HL-60 (cell line): ENCODE measurements at places on chromosomes 12 and 14.

GRCh38 chr12:132851465-132851864 lies 22.8 kb upstream of the GOLGA3 start:
- DNase-seq, result no peak

GRCh38 chr12:31331242-31331641 lies 5.3 kb upstream of the SINHCAF start:
- DNase-seq, result no peak

GRCh38 chr12:69732088-69732487 lies 6.6 kb upstream of the RAB3IP start:
- DNase-seq, result no peak

- no peak for DNase-seq
These were observed 156.0 kb upstream of the PLEKHG7 start for GRCh38 chr12:92546635-92547348.

DNA sequence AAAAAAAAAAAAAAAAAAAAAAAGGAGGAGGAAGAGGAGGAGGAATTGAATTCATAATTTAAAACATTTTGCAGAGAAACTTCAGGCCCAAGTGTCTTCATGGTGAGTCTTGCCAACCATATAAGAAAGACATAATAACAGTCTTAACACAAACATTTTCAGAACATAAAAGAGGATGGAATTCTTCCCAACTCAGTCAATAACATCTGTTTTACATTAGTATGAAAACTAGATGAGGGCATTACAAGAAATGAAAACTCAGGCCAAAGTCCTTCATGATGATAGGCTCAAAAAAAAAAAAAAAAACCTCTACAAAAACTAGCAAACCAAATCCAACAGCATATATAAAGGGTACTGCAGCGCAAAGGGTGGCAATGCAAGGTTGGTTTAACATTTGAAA lies 151.6 kb downstream of the FOXA1 start:
- DNase-seq, result no peak

GRCh38 chr12:13576935-13577500 lies 380.5 kb downstream of the EMP1 start:
- no peak for DNase-seq

- no peak for DNase-seq
These were observed 139.0 kb downstream of the SYNE2 start for GRCh38 chr14:63991833-63992232.

- DNase-seq, result no peak
These were observed 74.0 kb upstream of the PKP2 start for GRCh38 chr12:32970465-32971110.

- no peak for DNase-seq
These were observed 69.6 kb downstream of the GALNT8 start for GRCh38 chr12:4789776-4790175.

GRCh38 chr12:75936515-75937440 lies 94.8 kb downstream of the PHLDA1 start:
- DNase-seq, result no peak

GRCh38 chr14:56555921-56556570 lies 23.6 kb upstream of the TMEM260 start:
- DNase-seq, result no peak

DNA sequence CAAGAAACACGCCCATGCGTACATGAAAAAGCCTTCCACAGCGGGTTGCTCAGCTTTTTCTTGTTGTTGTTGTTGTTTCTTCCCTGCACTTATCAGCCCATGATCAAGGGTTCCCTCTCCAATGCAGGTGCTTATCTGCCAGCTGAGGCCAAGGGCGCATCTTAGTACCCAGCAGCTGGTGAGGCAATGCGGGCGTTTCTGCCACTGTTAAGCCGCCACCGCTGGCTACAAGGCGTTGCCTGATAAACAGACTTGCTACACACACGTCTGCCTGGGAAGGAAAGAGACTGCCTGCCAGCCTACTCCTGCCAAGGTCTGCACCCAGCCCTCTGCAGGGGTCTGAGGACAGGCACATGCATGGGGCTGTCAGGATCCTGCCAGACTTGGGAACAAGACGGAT lies 345.9 kb downstream of the BCL11B start:
- DNase-seq, result no peak

DNA sequence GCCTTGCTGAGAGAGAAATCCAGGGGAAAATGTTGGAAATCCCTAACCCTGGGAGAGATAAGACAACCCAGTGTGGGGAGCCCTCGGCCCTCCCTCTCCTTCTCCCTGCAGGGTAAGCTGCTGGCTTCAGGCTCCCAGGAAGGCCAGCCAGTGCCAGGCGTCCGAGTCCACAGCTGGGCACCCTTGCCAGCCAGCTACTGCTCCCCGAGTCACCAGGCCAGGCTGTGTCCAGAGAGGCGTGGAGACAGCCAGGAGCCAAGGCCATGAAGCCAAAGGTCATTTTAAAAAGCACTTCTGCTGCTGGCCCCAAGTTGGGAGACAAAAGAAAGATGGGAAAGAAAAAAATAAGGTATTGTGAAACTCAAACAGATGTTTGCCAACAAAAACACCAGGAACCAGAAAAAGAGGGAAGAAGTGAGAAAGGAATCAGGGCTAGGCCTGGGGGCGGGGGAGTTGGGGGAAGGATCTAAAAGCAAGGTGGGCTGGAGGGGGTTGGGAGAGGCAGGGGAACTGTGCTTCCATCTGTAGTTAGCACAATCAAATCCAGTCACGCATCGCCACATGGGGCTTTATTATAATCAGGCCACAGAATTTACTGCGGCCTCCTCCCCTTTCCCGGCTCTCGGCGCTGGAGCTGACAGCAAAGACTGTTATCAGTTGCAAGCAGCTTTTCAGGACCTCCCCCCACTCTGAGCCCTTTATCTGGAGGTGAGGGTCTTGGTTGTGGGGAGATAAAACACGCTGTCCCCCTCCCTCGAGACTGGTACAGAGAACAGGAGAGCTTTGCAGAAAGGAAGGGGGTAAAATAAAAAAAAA lies 33.5 kb downstream of the RBM19 start:
- DNase-seq, result no peak

DNA sequence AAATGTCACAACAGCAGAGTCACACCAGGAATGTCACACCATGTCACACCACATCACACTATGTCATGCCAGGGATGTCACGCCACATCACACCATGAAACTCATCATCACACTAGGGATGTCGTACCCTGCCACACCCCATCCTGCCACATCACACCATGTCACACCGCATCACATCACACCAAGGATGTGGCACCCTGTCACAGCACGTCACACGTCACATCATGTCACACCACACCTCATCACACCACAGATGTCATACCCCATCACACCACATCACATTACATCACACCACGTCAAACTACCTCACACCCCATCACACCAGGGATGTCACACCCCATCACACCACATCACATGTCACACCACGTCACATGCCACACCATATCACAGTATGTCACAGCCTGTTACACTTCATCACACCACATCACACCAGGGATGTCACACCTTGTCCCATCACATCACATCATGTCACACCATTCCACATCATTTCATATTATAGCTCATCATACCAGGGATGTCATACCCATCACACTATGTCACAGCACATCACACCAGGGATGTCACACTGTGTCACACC lies 90.9 kb downstream of the TMEM121 start:
- DNase-seq, result no peak

GRCh38 chr12:110934093-110934852 lies 13.9 kb upstream of the MYL2 start:
- no peak for DNase-seq

GRCh38 chr14:74018174-74018585 lies 908 bp downstream of the ENTPD5 start:
- no peak for DNase-seq

- DNase-seq, result no peak
These were observed 81.8 kb downstream of the IRF2BPL start for GRCh38 chr14:76946753-76947077.

- DNase-seq, result no peak
These were observed 142.9 kb upstream of the BTG1 start for GRCh38 chr12:92288561-92288960.

- DNase-seq, result peak; percentile 18
These were observed 25.6 kb upstream of the GPATCH2L start for GRCh38 chr14:76126076-76126475.

DNA sequence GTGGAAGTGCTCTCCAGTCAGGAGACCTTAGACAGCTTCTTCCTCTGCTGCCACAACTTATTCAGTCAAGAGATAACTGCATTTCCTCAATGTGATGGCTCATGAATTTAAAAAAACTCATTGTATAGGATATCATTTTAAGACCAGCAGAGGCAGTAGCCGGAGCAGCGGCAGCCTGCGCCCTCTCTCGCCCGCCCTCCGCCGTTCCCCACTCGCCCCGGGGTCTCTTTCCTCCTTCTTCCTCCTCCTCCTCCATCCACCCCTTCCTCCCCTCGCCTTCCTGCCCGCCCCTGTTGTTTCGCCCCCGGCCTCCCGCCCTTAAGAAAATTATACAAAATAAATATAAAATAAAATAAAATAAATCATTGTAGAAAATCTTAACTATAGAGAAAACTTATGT lies 687.6 kb downstream of the FLRT2 start:
- no peak for DNase-seq

DNA sequence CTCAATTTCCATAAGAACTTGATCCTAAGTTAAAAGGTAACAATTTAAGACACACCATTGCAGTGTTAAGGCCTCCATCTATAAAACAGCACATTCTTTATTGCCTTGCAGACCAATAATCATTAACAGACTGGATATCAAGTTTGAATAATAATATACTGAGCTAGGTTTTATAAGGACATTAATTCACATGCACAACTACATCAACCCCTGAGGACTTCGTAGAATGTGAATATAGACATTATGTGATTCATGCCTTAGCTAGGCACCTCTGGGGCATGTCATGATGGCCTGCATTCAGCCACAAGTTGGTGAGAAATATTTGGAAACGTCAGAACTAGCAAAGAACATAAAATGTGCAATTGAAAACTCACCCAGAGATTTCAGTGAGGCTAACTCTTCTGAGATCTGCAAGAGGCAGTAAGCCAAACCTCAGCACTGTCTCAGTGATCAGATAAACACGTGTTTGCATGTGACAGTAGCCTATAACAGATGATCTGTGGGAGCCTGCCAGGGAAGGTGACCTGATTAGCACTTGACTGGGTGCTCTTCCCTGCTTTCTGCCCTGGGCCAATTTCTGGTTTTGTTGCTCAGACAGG lies 492.2 kb downstream of the FLRT2 start:
- DNase-seq, result no peak

DNA sequence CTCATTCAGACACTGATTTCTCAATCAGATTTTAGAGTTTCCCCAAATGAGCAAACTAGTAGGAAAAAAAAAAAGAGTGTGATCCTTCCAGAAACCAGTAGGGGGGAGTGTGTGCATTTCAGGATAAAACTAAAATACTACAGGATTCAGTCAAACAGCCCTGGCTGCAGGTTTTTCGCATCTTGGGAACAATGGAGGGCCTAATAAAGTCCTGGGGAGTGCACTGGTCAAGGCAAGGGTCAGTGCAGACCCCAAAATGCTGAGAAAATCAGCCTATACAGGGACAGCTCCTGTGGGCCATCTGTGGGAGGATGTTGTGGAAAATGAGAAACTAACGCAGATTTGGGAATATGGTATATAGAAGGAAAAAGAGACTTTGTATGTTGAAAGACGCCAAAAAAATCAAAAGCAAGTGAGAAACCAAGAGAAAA lies 22.2 kb upstream of the ABCD4 start:
- DNase-seq, result no peak

GRCh38 chr12:43100231-43100630 lies 451.8 kb downstream of the ADAMTS20 start:
- DNase-seq, result no peak

DNA sequence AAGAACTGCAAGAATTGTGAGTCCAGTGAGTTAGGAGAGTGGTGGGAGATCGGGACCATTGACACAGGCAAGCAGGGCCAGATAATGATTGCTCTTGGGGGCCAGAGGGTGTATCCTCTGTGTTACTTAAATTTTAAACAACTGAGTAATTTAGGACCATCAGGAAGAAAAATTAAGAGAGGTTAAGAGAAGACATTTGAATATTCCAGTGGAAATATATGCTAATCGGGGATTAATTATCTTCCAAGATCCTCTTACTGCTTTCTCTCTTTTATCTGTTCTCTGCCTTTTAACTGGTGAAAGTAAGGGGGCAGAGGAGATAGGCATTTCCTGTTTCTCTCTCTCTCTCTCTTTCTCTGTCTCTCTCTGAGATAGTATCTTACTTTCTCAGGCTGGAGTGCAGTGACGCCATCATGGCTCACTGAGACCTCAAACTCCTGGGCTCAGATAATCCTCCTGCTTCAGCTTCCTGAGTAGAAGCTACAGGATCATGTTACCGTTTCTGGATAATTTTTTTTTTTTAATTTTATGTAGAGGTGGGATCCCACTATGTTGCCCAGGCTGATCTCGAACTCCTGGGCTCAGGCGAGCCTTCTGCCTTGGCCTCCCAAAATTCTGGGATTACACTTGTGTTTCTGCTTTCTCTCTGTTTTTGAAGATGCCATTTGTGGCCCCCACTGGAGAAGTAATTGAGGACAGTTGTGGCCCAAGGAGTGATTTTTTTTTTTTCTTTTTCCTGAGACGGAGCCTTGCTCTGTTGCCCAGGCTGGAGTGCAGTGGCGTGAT lies 85.1 kb downstream of the DIP2B start:
- DNase-seq, result no peak

DNA sequence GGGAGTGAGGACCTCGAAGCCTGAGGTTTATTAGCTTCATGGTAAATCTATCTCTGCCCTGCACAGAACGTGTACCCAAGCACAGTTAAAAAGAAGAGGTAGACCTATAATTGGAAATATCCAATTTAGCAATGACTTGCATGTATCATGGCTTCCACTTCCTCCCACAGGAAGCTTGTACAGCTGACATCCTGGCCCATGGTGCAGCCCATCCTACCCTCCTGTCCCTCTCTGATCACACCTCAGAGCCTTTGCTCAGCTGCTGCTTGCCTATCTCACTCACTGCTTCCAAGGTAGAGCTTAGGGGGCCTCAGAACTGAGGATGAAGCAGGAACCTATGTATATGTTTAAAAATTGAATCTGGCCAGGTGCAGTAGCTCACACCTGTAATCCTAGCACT lies 4.3 kb upstream of the BCDIN3D start:
- DNase-seq, result no peak

DNA sequence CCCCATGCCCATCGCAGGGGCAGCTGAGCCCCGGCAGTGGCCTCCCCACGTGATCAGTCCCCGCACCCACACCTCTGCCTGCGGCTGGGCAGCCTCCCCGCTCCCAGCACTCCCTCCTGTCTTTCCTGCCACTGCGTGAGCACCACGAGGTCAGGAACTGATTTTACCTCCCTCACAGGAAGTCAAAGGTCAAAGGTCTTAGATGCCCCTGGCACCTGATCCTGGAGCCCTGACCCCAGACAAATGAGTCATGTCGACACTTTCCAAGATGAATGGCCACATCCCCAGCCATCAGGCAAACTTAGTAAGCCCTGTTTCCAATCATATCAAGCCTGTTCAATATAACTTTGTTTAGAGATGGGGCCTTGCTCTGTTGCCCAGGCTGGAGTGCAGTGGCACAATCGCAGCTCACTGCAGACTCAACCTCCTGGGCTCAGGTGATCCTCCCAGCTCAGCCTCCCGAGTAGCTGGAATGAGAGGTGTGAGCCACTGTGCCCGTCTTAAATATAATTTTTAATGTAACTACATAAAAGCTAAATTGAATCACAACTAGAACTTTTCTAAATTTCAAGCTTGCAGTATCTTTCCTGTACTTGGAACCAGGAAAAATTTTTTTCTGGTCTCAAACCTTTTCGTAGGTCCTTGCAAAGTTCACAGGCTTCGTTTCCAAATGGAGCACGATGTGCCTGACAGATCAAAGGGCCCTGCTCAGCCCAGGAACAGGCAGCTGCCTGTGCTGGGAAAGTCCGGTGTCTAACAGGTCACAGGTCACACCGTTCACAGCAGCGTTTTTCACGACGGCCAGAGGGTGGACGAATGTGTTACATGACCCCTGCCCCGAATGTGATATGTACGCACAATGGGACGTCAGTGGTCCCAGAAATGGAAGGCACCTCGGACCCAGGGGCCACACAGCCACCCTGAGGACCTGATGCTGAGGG lies 1.9 kb downstream of the LRCOL1 start:
- no peak for DNase-seq
